ENCODE measurements at places on chromosomes 5 and 9.

GRCh38 chr9:21856301-21857094, 54.1 kb downstream of the MTAP start:
- DNase-seq, result peak; percentile 44

DNA sequence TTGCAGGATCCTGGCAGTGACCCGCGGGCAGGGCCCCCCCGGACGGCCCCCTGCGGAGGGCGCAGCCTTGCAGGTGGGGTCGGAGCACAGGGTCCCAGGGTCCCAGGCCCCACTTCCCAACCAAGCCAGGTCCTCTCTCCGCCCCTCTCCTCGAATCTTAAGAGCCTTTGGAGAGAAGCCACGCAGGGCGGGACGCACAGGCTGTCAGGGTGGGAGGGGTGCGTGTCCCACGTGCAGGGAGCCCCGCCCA, 18.4 kb upstream of the EGFL7 start:
- no peak for DNase-seq

DNA sequence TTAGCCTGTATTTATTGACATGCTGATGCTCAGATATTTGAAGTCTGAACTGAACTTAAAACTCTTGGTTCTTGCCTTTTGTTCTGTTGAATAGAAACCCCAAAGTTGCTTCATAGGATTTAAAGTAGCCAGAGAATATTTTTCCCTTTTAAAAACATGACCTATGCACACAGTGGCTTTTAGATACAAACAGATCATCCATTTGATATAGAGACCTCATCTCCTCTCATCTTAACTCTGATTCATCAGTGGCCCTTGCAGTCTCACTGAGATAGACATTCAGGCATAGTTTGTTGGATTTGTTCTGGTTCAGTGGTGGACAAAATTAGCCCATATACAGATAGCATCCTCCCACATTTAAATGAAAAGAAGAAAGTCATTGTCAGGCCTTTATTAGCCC, 43.5 kb upstream of the PJA2 start:
- no peak for DNase-seq

- no peak for DNase-seq
Observed at GRCh38 chr5:41309275-41309674, 95.9 kb upstream of the C6 start.

DNA sequence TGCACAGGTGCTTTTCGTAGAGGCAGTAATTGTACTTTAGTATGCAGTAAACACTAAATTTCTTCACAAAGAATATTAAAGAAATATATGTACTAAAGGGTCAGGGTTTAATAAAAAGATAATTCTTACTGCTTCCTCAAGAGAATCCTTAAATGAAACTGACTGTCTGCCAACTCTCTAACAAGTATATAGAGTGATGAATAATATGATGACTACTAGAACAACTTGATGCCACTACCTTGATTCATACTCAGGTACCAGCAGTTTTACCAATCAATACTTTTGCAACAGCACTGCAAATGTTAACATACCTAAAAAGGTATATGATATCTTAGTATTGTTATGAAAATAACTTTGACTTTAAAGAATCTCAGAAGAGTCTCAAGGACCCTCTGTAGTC, 3.8 kb downstream of the YIPF5 start:
- DNase-seq, result no peak

DNA sequence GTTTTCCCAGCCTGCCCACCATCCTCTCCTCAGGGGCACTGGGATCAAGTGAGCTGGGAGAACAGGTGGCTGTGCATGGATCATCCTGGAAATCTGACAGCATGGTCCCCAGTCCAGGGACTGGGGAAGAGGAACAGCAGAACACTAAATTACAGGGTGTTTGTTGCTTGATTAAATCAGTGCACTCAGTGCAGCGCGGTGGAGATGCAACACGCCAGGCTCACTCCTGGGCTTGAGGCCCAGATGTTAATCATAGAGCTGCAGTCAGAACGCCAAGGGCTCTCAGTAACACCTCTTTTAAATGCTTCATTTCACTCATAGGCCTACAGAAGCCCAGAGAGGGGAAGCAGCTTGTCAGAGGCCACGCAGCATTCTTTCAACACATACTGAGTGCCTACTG, 14.2 kb upstream of the LARP1 start:
- DNase-seq, result no peak

- no peak for DNase-seq
Observed at GRCh38 chr9:77013932-77014596, 5.4 kb upstream of the FOXB2 start.

- no peak for DNase-seq
Observed at GRCh38 chr9:4422495-4422894, 67.8 kb upstream of the SLC1A1 start.

GRCh38 chr5:156407251-156407650, 80.3 kb downstream of the SGCD start:
- DNase-seq, result no peak

GRCh38 chr5:155850370-155850769, 476.6 kb upstream of the SGCD start:
- no peak for DNase-seq

DNA sequence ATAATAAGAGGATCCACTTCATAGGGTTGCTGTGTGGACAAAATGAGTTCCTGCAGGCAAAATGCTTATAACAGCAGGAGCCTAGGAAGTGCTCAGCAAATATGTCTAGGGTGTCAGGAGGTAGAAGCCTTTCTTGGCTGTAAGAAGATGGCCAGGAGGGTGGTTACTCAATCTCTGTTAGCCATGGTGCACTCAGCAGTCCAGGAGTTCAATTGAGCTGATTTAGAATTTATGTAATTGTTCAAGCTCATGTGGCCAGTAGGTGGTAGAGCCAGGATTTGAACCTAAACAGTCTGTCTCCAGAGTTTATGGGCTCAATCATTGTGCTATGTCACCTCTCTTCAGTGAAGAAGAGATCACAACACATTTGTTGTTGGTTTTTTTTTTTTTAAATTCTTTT, 381.2 kb downstream of the KIF4B start:
- no peak for DNase-seq

- DNase-seq, result no peak
Observed at GRCh38 chr5:35003018-35003957, 44.5 kb downstream of the AGXT2 start.

- no peak for DNase-seq
Observed at GRCh38 chr5:177500685-177501522, 3.5 kb upstream of the PDLIM7 start.

DNA sequence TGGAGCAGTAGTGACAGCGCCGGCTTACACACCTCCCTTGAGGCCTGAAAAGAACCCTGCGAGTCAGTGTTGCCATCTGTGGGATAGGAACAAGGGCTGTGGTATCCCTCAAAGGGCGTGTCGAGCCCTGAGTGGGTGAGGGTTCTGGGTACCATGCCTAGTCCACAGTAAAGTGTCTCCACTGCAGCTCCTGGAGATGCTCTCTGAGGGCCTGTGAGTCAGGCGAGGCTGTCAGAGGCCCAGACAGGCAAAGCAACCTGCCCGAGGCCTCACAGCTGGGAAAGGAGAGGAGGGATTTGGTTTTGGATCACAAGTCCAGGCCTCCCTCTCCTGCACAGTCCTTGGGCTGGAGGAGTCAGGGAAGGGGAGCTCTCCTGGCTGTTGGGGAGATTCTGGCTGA, 6.1 kb downstream of the PRRX2 start:
- DNase-seq, result no peak

Data from AG09309 (cell line).